ENCODE measurements at places on chromosomes 7 and 10. TPM values are rescaled to one million over a fixed set of nuclear protein-coding genes. Genes with fewer than 3 reads are reported as not detected.

STAM gene
- total RNA-seq: 27.8 TPM

NUTM2E gene
- total RNA-seq: 0.40 TPM

TMEM184A gene
- 8.6 TPM for total RNA-seq

FRMPD2 gene
- 1.2 TPM for total RNA-seq

CYP2W1 gene
- total RNA-seq: 1.2 TPM

CDC14C gene
- total RNA-seq: 0.22 TPM

COBL gene
- total RNA-seq: 21.3 TPM

GRB10 gene
- 58.4 TPM for total RNA-seq

GRCh38 chr10:109454691-109455090, 468.6 kb downstream of the XPNPEP1 start:
- no peak overlapping the region for H3K27ac ChIP-seq
- peaks cover 11% of the 10 kb centered on the region for H3K4me1 ChIP-seq
- no peak for DNase-seq
- no peaks in the 10 kb centered on the region for H3K36me3 ChIP-seq
- no peak overlapping the region for H3K4me3 ChIP-seq

DNA sequence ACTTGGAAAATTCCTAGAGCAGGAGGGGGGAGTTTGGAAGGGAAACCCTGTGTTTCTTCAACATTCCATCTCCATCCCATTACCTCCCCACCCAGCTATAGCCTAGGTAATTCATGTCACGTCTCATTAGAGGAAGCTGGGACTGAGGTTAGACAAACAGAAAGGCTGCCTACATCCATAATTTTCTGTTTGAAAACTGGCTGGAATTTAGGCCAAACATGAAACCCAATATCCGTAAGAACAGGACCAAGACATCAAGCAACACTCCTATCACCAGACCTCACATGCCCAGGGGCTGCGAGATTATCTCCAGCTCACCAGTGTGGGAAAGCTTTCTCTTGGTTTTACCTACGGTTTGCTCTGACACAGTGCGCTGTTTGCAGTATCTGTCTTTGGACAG, 316.3 kb downstream of the FRMD4A start:
- DNase-seq: no peak
- H3K4me3 ChIP-seq: no peak overlapping the region
- H3K4me1 ChIP-seq: peaks cover 22% of the 10 kb centered on the region
- H3K36me3 ChIP-seq: peaks cover 4% of the 10 kb centered on the region
- no peak overlapping the region for H3K27ac ChIP-seq

DNA sequence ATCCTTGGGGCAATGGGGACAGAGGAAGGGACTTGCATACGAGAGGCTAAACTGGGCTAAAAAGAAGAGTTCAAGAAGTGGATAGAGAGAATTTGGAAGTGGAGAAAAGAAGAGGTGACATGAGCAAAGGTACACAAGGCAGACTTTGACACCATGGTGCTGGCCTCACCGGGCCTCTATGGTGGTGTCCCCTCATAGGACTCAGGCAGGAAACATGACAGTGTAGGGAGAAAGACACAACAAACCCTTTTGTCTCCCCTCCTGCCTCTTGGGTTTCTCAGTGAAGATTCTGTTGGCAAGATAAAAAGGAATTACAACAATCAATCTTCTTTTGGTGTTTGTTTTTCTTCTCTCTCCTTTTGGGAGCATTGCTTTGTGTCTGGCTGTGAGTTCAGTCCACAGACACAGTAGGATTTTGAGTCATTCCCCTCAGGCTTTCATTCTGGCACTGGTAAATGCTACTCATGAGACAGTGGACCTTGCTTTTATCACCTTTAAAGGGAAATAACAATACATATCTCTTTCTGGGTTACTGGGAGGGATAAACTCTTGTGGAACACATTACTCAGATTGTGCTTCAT, 827.7 kb downstream of the TNS3 start:
- H3K27ac ChIP-seq: peak overlapping the region; percentile 21
- DNase-seq: no peak
- no peaks in the 10 kb centered on the region for H3K36me3 ChIP-seq

DNA sequence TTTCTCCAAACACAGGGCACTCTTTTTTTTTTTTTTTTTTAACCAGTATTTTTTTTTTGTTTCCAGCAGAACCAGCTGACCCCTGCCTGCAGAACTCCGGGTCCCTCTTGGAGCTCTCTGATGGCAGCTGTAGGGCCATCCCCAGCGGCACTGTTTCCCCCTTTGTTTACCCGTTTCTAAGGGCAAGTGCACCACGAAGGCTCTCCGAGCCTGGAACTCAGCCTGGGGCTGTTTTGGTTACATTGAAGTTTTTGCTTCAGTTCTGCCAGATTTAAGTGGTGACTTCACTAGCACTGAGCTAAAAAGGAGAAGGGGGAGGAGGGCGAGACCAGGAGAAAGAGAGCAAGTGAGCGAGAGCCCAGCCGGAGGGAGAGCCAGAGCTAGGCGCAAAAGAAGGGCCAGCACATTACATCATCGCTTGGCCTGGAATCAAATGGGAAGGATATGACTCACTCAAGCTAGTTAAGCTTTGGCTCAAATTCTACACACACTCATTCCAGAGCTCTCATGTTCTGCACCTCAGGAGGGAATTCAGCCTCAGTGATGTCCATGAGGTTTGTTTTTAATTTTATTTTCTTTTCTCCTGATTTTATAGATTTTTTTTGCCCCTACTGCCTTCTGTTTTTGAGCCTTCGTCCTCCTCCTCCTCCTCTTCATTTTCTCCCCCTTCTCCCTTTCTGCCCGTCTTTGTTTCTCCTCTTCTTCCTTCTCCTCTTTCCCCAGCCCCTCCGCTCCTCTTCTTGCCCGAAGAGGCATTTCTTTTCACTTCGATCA, 272.3 kb downstream of the TRIL start:
- H3K27ac ChIP-seq: no peak overlapping the region
- peaks cover 5% of the 10 kb centered on the region for H3K4me1 ChIP-seq
- H3K27me3 ChIP-seq: peaks cover 28% of the 10 kb centered on the region
- no peaks in the 10 kb centered on the region for H3K36me3 ChIP-seq
- H3K4me3 ChIP-seq: no peak overlapping the region

GRCh38 chr7:139116999-139117398, 7.5 kb upstream of the ZC3HAV1 start:
- no peak overlapping the region for H3K4me3 ChIP-seq
- DNase-seq: no peak
- H3K36me3 ChIP-seq: no peaks in the 10 kb centered on the region

DNA sequence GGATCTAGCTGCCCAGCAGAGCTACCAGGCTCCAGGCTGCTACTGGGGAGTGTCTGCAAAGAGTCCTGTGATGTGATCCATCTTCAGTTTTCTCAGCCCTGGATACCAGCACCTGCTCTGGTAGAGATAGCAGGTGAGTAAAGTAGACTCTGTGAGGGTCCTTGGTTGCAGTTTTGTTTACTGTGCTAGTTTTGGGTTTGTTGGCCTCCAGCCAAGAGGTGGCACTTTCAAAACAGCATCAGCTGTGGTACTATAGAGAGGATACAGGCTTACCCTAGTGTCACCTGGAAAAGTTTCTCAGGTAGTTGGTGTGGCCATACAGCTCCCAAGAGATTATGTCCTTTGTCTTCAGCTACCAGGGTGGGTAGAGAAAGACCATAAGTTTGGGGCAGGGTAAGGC, 56.3 kb downstream of the MTERF1 start:
- H3K27ac ChIP-seq: no peak overlapping the region
- H3K4me3 ChIP-seq: no peak overlapping the region
- no peak for DNase-seq

- peaks cover 1% of the 10 kb centered on the region for H3K36me3 ChIP-seq
- peaks cover 3% of the 10 kb centered on the region for H3K27me3 ChIP-seq
- no peak overlapping the region for H3K27ac ChIP-seq
- DNase-seq: no peak
These were observed 28.2 kb downstream of the TSPAN15 start for GRCh38 chr10:69479240-69480067.

- no peak overlapping the region for H3K4me3 ChIP-seq
- H3K36me3 ChIP-seq: no peaks in the 10 kb centered on the region
- no peak for DNase-seq
- H3K27me3 ChIP-seq: peaks cover 4% of the 10 kb centered on the region
These were observed 26.6 kb upstream of the PURB start for GRCh38 chr7:44911911-44912310.

DNA sequence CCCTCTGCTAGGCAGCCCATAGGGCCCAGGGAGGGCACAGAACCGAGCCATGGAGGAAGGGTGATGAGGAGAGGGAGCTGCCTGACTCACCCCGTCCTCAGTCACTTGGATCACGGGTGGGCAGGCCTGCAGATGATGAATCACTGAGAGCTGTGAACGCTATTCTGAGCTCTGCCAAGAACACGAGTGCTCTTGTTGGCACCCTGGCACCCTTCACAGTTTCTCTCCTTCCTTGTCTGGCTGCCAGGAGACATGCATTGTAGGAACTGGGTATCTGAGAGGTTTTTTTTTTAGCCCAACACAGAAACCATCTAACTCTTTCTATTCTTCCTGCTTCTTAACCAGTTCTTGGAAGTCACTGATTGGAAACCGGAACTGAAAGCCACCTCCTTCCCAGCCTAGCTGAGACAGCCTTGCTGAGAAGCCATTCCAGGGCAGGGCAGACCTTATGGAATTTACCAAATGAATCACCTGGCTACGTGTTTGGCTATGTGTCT, 82.1 kb downstream of the SLC37A3 start:
- H3K4me1 ChIP-seq: peaks cover 2% of the 10 kb centered on the region
- DNase-seq: no peak
- peaks cover 14% of the 10 kb centered on the region for H3K36me3 ChIP-seq

- no peak overlapping the region for H3K27ac ChIP-seq
- no peaks in the 10 kb centered on the region for H3K27me3 ChIP-seq
- H3K4me3 ChIP-seq: no peak overlapping the region
- peaks cover 5% of the 10 kb centered on the region for H3K36me3 ChIP-seq
These were observed 60.7 kb downstream of the ZRANB1 start for GRCh38 chr10:125002423-125003145.

DNA sequence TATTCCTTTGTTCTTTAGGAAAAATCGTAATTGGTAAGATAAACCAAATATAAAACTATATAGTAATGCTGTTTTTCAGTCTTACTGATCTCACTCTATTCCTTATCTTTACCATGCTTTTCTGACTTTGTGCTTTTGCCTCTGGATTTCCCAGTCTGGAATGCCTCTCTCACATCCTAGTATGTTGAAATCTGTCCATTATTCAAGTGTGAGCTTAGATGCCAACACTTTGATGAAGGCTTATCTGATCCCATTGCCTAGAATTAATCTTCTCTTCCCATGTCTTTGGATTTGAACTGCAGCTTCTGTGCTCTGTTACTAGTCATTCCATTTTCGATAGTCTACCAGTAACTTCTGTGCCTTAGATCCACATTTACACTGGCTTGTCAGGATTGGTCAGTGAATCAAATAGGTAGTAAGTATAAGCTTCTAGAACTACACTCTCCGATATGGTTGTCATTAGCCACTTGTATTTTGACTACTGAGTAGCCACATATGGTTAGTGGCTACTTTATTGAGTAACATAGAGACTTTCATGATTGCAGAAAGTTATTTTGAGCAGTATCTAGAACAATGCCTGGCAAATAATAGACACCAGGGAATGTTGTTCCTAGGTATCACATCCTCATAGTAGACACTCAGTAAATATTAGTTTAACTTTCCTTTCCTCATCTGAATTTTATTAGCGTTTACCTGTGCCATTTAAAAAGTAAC, 92.9 kb downstream of the BMPR1A start:
- no peaks in the 10 kb centered on the region for H3K27me3 ChIP-seq
- DNase-seq: no peak
- no peaks in the 10 kb centered on the region for H3K4me1 ChIP-seq
- no peak overlapping the region for H3K27ac ChIP-seq

- H3K36me3 ChIP-seq: peaks cover 14% of the 10 kb centered on the region
- no peak overlapping the region for H3K4me3 ChIP-seq
- no peaks in the 10 kb centered on the region for H3K4me1 ChIP-seq
- peaks cover 2% of the 10 kb centered on the region for H3K27me3 ChIP-seq
These were observed 35.2 kb downstream of the GPAM start for GRCh38 chr10:112148331-112148730.

GRCh38 chr7:36057323-36057722, 95.7 kb upstream of the EEPD1 start:
- no peaks in the 10 kb centered on the region for H3K36me3 ChIP-seq
- no peaks in the 10 kb centered on the region for H3K27me3 ChIP-seq
- H3K4me1 ChIP-seq: no peaks in the 10 kb centered on the region
- no peak overlapping the region for H3K27ac ChIP-seq
- no peak overlapping the region for H3K4me3 ChIP-seq
- DNase-seq: no peak

- H3K36me3 ChIP-seq: no peaks in the 10 kb centered on the region
- no peak for DNase-seq
- no peaks in the 10 kb centered on the region for H3K27me3 ChIP-seq
- no peak overlapping the region for H3K4me3 ChIP-seq
- no peak overlapping the region for H3K27ac ChIP-seq
These were observed 198.3 kb downstream of the PLXNA4 start for GRCh38 chr7:132377703-132378584.

- H3K27ac ChIP-seq: no peak overlapping the region
- peaks cover 43% of the 10 kb centered on the region for H3K27me3 ChIP-seq
- H3K4me3 ChIP-seq: no peak overlapping the region
- no peaks in the 10 kb centered on the region for H3K36me3 ChIP-seq
- no peak for DNase-seq
These were observed 268.8 kb downstream of the PLXNA4 start for GRCh38 chr7:132307465-132307864.

- no peak overlapping the region for H3K4me3 ChIP-seq
- no peaks in the 10 kb centered on the region for H3K27me3 ChIP-seq
- DNase-seq: no peak
- H3K36me3 ChIP-seq: no peaks in the 10 kb centered on the region
- H3K4me1 ChIP-seq: no peaks in the 10 kb centered on the region
These were observed 26.1 kb downstream of the ABCB1 start for GRCh38 chr7:87574630-87575029.

- no peak overlapping the region for H3K4me3 ChIP-seq
- no peaks in the 10 kb centered on the region for H3K27me3 ChIP-seq
- no peak for DNase-seq
- H3K4me1 ChIP-seq: peaks cover 11% of the 10 kb centered on the region
- no peak overlapping the region for H3K27ac ChIP-seq
These were observed 22.3 kb downstream of the KIAA1217 start for GRCh38 chr10:24231200-24231599.

GRCh38 chr10:46308666-46309450, 22.1 kb downstream of the ANTXRL start:
- no peaks in the 10 kb centered on the region for H3K36me3 ChIP-seq
- no peak overlapping the region for H3K27ac ChIP-seq

- H3K27me3 ChIP-seq: no peaks in the 10 kb centered on the region
- H3K4me1 ChIP-seq: no peaks in the 10 kb centered on the region
- no peak overlapping the region for H3K4me3 ChIP-seq
- DNase-seq: no peak
- no peak overlapping the region for H3K27ac ChIP-seq
These were observed 83.8 kb downstream of the CTNNA3 start for GRCh38 chr10:67612176-67612575.

DNA sequence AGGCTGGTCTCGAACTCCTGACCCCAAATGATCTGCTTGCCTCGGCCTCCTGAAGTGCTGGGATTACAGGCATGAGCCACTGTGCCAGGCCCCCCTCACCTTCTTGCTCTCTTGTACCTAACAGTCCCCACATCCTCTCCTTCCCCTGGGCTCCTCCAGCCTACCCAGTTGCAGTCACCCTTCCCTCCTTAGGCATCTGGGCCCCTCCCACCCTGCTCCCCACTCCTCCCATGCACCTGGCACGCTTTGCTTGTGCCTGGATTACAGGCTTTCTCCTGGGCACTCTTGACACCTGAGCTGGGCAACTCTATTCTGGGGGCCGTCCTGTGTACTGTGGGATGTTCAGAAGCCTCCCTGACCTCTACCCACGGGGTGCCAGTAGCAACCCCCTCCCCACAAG, 3.0 kb downstream of the CLDN15 start:
- no peak for DNase-seq
- H3K4me3 ChIP-seq: no peak overlapping the region
- no peak overlapping the region for H3K27ac ChIP-seq
- H3K4me1 ChIP-seq: peaks cover 32% of the 10 kb centered on the region
- H3K36me3 ChIP-seq: peaks cover 7% of the 10 kb centered on the region
- H3K27me3 ChIP-seq: no peaks in the 10 kb centered on the region

All from progenitor cell of endocrine pancreas (in vitro differentiated cells).